Right kidney (tissue), 9 donors: ENCODE measurements at places on chromosomes 11 and 22.
A peak's percentile ranks its signal among the peaks of the same experiment; 100 is the strongest.

DNA sequence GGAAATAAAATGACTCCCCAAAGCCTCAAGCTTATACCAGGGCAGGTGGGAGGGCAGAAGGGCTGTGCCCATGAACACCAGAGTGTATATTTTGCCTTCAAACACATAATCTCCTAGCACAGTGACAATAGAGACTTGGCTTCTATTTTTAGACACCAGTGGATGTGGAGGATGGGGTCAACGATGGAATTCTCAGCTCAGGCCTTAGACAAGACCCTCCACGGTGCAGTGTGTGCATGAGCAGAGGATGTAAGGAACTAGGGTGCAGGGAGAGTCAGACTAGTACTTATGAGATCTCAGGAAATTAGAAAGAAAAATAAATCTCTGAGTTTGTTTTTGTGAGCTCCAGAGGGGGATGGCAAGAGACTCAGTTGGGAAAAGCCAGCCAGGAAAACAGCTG is 113.6 kb upstream of the CADM1 start:
- DNase-seq: no peak

DNA sequence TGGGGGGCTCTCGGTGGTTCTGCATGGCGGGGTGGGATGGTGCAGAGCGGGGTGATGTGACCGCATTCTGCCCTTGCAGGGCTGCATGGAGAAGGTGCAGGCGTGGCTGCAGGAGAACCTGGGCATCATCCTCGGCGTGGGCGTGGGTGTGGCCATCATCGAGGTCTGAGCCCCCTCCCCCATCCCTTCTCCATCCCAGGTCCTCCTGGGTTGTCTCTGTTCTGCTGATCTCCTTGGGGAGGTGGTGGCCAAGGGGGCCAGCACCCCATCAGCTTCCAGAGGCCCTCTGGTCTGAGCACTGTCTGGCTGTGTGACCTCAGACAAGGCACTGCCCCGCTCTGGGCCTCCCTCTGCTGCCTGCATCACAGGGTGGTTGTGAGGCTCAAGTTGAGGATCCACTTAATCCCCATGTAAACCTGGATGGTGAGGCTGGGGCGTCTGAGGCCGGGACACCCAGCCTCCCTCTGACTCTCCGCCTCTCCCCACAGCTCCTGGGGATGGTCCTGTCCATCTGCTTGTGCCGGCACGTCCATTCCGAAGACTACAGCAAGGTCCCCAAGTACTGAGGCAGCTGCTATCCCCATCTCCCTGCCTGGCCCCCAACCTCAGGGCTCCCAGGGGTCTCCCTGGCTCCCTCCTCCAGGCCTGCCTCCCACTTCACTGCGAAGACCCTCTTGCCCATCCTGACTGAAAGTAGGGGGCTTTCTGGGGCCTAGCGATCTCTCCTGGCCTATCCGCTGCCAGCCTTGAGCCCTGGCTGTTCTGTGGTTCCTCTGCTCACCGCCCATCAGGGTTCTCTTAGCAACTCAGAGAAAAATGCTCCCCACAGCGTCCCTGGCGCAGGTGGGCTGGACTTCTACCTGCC is 53.3 kb downstream of the CD82 start:
- no peak for DNase-seq

DNA sequence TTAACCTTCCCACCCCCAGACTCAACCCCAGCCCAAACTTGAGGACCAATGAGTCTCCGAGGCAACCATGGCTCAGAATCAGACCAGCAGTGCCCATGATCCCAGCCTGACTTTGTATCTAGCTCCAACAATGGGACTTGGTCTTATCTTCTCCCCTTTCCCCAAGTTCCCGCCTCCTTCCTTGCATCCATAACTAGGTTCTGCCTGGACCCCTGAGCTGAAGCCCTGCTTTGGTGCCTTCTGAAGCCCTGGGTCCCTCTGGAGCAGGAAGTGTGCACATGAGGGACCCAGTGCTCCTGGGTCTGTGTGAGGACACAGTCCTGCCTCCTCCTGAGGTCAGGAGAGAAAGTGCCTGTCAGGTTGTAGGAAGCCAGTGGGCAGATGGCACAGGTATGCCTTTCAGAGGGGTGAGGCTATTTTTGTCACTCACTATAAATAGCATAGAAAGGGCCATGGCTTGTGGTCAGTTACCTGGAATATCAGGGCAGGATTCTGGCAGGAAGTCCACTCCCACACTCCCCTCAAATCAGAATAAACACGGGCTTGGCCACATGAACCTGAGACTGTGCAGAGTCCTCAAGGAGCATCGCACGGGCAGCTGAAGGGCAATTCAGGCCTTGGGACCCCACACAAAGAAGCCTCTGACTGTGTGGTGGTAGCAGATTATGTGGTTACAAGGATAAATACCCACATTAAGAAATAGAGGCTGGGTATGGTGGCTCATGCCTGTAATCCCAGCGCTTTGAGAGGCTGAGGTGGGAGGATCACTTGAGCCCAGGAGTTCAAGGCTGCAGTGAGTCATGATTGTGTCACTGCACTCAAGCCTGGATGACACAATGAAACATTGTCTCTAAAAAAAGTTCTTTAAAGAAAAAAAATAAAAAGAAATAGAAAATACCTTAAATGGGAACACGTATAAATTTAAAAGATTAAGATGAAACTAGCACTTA is 27.4 kb downstream of the RCN1 start:
- DNase-seq: no peak

DNA sequence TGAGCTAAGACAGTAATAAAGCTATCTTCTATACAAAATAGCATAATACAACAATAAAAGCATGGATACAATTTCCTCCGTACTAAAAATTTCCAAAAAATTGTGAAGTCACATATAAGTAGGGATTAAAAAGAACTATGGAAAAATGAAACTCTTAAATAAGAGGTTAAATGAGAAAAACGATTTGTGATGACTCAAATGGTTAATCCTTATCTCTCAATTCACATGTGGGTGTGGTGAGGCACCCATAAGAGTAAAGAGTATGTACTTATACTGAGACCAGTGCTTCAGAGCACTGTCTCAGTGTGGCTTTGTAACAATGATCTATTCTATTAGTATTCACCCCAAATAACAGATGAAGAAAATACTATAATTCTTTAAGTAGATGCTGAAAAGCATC is 25.0 kb upstream of the CCDC34 start:
- DNase-seq: no peak

DNA sequence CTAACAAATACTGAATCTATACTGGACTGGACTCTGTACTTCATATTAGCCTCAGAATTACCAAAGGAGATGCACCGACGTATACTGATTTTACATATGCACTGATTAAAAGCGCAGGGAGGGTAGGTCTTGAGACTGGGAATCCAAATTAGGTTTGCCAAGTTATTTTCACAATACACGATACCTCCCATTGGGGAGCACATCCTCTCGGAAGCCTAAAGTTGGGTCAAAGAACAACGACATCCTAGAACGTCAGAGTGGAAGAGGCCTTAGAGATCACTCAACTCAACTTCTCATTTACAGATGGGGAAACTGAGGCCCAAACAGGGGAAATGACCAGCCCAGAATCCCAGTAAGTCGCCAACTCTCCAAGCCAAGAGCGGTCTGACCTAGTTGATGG is 626 bp downstream of the DNAL4 start:
- peak; percentile 24 for DNase-seq

DNA sequence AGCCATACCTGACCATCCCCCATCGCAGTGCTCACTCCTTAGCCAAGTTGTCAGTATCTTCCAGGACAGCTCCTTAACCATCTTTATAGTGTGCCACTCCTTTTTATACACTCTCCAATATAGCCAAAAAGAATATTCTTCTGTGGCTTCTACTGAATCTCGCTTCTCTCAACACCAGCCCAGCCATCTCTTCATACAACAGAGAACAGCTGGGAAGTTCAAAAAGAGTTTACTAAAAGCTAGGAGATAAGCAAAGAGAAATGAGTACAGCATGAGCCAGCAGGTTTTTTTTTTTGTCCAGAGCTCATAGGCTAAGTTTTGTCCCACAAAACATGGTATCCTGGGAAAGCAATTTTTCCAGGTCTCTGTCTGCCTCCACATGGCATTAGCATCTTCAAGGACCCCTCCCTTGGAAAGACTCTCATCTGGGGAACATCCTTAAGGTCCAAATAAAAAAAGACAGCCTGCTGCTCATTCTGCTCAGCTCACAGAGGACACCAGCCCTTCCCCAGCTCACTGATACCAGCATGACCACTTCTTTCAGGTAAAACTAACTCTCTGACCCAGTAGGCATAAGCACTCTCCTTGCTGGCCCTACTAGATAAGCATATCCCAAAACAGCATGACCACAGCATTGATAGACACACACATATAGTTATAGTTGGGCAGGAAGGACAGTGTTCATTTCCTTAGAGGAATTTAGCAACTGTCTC is 48.8 kb upstream of the YWHAH start:
- DNase-seq: no peak

DNA sequence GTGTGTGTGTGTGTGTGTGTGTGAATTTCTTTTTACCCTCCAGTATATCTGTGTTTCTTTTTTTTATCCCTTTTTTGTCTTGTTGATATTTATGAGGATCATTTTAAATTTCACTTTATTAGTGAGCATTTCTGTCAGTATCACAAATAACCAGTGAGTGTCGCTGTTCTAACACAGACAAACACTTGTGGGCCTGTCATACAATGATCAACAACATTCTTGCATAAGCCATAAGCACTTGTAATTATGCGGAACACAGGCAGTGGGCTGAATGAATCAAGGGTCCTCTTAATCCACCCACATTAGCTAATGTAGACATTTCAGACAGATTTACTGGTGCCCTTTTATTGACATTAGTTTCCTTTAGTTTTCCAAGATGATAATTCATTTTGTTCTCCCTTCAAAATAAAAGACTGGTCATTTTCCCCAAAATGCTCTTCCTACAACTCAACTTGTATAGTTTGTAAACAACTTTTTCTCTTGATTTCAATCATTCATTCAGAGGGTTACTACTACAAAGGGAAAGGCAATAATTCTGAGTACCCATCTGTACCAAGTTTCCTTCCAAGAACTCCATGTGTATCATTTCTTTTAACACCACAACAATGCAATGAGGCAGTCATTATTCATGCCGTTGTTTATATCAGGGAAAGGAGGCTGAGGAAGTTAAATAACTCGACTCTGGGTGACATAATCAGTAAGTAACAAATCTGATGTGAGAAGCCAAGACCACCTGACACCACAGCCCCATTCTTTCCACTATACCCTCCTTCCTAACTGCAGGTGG is 34.5 kb upstream of the ANO3 start:
- DNase-seq: peak; percentile 27

GRCh38 chr11:36033082-36033751 is 89.4 kb downstream of the LDLRAD3 start:
- DNase-seq: no peak

GRCh38 chr22:38788846-38789245 is 5.1 kb downstream of the DNAL4 start:
- DNase-seq: no peak

GRCh38 chr11:134238956-134239355 is 14.2 kb downstream of the THYN1 start:
- no peak for DNase-seq

- DNase-seq: no peak
These were observed 29.9 kb downstream of the SFI1 start for GRCh38 chr22:31526270-31526669.

DNA sequence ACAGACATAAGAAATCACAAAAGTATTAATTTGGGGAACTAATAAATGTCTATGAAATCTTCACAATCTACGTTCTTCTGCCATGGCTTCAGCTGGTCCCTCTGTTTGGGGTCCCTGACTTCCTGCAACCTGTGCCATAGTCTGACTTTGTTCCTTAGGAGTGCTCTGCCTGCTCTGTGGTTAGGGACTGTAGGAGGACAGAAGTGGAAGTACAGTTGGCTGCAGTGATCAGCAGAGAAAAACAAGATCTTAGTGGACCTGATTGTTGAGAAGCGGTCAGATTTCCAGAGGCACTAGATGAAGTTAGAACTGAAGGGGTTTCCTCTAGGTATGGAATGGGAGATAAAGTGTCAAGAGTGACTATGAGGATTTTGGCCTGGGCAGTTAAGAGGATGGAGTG is 80.6 kb downstream of the PPP6R3 start:
- no peak for DNase-seq

DNA sequence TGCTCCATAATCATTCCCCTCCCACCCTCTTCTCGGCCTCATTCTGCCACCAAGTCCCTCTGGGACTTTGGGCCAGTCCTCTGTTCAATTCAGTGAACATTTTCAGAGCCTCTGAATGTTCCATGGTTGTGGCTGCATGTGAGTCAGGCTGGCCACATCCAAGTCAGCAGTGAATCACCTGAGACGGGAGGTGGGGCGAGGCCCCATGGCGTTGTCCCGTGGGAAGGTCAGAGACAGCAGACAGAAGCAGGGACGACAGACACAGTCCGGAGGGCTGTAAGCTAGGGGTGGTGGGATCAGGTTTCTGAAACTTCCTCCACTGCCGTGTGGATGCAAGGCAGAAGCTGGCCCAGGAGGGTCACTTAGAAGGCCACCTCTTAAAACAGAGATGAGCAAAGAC is 324.8 kb downstream of the MN1 start:
- DNase-seq: no peak

- DNase-seq: no peak
These were observed 4.3 kb downstream of the APOL5 start for GRCh38 chr22:35721960-35722359.

GRCh38 chr11:121318848-121319834 is 26.6 kb downstream of the SC5D start:
- peak; percentile 29 for DNase-seq

DNA sequence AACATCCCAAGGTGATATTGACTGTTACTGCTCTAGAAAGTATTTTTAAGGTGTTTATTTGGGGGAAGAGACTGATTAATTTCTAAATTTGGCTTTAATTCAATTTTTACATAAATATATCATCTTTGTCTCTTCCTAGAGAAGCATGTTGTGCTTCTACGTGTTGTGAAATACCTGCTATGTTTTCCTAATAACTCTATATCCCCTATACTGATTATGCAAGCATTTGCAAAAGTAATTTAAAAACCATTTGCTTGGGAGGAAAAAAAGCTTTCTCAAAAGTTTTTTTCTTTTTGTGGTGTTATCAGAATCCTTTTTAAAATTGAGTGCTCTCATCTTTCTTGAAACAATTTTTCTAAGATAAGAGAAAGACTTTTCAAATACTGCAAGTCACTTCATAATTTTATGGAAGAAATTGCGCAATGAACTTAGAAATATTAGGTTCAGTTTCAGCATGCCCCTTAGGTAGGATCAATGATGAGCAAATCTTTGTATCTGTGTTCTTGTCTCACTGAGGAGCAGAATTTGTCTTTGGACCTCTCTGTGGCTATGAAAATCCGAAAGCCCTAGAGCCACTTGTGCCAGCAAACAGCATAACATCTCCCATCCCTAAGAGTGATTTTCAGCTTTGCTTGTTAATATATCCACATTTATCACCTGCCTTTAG is 7.4 kb upstream of the BLID start:
- no peak for DNase-seq

DNA sequence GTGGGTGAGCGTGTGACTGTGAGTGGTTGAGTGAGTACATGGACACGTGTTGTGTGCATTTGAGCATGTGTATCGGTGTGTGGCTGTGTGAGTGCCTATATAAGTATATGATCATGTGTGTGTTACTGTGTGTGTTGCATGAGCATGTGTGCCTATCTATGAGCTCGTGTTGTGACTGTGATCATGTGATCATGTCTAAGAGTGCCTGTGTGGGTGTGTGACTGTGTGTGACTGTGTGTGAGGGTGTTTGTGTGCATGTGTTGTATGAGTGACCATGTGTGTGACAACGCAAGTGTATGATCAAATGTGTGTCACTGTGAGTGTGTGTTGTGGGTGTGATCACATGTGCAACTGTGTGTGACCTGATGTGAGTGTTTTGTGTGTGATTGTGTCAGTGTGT is 88.8 kb downstream of the UBASH3B start:
- DNase-seq: no peak

GRCh38 chr11:68954836-68955606 is 25.8 kb downstream of the MRGPRD start:
- DNase-seq: peak; percentile 54

GRCh38 chr11:8685306-8685705 is 2.7 kb downstream of the RPL27A start:
- DNase-seq: no peak

GRCh38 chr11:103897160-103897936 is 139.1 kb upstream of the DDI1 start:
- DNase-seq: no peak
